ENCODE measurements at places on chromosomes 4 and X.

DNA sequence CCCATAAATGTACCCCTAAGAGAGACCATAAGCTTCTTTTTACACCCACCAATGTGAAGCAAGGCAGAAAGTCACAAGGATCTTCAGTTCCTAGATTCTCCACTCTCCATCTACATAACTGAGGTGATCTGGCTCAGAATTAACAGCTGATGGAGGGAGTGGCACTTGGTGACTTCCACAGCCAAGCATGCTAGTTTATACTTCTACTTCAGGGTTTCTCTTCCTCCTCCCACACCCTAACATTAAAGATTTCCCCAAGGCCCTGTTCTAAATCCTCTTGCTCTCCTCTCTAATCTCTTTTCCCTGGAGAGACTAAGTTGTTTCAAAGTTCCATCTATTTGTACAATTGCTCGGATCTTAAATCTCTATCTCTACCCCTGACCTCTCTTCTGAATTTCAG is 81.1 kb downstream of the MBNL3 start:
- no peak for DNase-seq

- no peak for DNase-seq
Observed at GRCh38 chrX:53160297-53160983, 64.6 kb downstream of the KDM5C start.

DNA sequence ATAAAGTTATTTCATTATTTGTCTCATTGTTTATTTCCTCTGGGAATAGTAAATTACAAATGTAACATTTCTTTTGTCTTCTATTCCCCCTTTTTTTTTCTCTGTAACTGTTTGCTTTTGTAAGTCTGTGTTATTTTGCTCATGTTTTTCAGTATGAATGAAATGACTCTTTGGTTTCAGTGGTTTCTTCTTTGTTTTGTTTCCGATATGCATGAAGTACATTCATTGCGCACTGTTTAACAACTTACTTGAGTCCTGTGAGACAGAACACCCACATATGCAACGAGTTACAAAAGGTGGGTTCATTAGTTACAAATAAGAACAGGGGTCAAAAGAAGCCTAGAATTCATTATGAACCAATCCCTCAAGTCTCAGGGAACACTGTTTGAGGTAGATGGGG is 175.0 kb upstream of the UGT8 start:
- no peak for DNase-seq

DNA sequence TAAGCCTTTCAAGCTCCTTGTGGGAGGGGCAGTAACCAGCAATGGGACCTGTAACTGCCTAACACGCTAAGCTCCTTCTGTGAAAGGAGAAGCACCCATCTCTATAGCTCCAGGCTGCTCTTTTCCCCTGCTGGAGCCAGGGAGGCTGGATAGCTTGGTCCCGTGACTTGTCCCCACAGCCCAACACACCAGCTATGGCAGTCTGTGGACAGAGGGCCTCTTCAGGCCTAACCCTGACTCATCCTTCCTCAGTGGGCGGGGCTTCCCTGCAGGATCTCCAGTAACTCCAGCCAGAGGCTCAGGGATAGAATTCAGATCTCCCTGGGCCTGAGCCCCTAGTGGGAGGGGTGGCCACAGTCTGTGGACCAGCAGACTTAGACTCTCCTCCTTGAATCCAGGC is 1290.1 kb downstream of the PCDH7 start:
- no peak for DNase-seq

- no peak for DNase-seq
Observed at GRCh38 chr4:31918891-31919290, 1198.7 kb downstream of the PCDH7 start.

DNA sequence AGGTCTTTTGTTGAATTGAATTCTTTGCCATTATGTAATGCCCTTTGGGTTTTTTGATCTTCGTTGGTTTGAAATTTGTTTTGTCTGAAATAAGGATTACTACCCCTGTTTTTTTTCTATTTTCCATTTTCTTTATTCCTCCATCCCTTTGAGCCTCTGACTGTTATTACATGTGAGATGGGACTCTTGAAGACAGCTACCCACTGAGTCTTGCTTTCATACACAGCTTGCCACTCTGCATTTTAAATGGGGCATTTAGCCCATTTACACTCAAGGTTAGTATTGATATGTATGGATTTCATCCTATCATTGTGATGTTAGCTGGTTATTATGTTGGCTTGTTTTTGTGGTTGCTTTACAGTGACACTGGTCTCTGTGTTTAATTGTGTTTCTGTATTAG is 736.2 kb upstream of the GRID2 start:
- DNase-seq: no peak

GRCh38 chr4:20127626-20128025 is 124.1 kb upstream of the SLIT2 start:
- DNase-seq: no peak

- DNase-seq: no peak
Observed at GRCh38 chr4:81427344-81427821, 44.3 kb downstream of the RASGEF1B start.

GRCh38 chr4:153221783-153222706 is 17.8 kb downstream of the TRIM2 start:
- peak; percentile 4 for DNase-seq

- DNase-seq: no peak
Observed at GRCh38 chr4:141676087-141676670, 39.8 kb downstream of the IL15 start.

DNA sequence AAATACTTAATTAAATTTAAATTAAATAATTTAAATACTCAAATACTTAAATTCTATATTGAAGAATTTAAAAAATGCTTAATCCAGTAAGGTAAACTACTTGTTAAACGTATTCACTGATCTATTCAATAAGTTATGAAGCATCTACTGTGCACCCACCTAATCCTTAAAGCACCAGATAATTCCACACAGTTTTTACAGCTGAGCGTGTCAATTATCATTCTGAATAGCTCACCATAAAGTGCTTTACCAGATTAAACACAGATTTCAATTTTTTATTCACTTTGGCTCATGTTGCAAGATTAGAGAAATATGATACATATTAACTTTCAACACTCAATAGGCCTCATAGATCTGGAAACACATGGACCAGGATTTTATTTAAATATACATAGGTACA is 79.2 kb upstream of the DDIT4L start:
- DNase-seq: no peak

DNA sequence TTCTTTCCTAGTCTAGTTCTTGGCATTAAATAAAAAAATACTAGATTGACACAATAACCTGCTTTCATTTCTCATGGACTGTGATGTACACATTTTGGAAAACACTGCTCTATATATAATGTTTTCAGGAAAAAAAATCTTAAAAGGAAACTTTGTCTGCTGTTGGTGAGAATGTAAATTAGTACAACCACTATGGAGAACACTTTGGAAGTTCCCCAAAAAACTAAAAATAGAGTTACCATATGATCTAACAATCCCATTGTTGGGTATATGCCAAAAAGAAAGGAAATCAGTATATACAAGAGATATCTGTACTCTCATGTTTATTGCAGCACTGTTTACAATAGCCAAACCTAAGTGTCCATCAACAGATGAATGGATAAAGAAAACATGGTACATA is 202.3 kb downstream of the PPP3CA start:
- no peak for DNase-seq

DNA sequence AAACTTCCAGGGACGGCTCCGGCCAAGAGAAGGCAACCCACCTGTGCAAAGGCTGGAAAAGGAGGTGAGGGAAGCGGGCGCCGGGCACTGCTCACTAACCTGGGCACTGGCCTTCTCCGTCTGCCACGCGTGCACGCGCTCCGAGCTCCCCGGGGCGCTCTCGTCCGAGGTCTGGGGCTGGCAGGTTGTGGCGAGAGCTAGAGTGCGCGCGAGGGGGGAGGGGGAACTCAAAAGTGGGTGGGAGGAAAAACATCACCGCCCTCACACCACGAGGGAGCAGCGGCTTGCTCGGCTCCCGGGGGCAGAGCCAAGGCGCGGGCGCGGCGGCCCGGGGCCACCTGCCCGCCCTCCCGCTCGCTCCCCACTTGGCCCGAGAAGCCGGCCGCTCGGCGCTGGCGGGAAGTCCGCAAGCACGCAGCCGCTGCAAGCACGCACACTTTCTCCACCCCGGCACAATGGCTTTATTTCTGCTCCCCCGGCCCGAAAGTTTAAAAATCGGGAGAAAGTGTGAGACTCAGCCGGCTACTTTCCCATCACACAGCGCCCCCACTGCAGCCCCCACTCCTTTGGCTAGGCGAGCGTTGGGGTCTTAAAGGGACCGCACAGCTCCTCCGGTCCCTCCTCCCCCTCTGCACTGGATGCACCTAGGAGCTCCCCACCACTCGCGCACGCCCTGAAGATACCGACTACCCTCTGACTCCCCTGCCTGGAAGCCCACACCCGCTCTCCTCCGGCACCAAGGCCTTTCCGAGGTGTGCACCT is at the start of gene CHRDL1:
Gene CHRDL1, minus strand, starts transcription at position 173 of the 762 bp plus-strand sequence. CDS start 3,636 bp downstream, outside the sequence.
- no peak for DNase-seq

DNA sequence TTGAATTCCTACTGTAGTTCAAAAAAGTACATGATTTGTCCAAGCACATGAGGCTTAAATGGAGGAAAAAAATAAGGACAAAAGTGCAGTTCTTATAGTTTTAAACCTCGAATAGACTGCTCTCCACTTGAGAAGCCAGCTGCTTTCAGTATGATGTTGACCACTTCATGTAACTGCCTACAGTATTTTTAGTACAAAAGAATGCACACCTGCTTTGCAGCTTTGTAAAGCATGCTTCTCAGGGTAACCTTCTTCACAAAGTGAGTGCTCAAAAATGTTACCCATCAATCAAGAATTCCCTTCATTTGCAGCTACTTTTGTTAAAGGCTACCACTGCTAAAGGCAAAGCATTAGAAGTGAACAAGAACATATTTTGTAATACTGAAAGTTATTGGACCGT is 83.4 kb upstream of the FAM47B start:
- DNase-seq: no peak

DNA sequence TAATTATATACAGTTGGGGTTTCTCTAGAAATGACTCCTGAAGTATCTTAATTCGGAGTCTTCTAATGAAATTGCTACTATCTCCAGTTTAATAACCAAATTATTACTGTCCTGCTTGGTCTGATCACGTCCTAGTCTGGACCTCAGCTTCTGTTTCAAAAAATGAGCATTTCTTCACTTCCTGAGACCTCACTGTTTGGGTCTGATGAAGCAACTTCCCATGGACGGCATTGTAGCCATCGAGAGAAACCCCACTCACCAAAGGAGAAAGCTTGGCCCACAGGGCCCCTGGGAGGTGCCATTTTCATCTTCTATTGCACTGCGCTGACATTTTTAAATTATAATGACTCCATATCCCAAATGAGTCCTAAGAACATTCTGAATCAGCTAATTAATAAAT is 178.0 kb downstream of the MGST2 start:
- DNase-seq: no peak

DNA sequence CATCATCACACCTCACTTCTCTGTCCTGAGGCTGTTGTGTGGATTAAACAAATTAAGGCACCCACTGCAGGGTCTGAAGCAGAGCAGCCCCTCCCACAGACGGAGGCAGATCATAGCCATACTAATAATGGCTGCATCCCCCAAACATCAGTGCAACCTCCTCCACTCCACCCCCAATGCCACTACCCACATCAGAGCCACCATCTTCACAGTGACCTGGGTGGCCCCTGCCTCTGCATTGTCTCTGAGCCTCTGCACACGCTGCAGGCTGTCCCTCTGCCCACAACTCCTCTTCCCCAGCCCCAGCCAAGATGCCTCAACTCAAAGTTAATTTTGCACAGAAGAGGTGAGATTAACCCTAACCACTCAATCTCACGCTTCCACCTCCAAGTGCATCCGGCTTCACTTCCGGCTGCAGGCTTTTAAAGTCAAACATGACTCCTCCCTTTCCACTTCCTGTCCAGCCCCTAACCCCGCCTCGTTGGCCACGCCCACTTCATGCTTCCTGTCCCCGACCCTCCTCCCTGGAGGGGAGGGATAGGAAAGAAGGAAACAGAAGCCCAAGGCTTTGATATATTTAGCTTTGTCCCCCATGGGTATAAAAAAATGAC is 22.7 kb downstream of the JAKMIP1 start:
- no peak for DNase-seq

DNA sequence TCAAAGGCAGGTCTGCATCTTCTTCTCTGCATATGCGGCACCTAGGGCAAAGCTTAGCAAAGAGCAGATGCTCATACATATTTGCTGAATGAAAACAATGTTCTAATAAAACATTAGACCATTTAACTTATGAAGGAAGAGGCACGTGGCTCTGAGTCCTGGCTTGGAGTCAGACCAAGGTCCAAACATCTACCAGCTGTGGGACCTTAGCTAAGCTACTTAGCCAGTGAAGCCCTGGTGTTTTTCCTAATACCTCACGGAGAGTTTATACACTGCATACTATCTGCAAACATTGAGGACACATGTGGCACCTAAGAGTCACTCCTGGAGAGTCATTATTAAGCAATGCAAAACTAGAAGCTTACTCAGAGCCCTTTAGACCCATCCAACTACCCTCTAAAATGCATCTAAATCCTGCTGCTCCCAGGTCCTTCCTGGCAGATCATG is 9.0 kb downstream of the PDGFC start:
- DNase-seq: no peak

DNA sequence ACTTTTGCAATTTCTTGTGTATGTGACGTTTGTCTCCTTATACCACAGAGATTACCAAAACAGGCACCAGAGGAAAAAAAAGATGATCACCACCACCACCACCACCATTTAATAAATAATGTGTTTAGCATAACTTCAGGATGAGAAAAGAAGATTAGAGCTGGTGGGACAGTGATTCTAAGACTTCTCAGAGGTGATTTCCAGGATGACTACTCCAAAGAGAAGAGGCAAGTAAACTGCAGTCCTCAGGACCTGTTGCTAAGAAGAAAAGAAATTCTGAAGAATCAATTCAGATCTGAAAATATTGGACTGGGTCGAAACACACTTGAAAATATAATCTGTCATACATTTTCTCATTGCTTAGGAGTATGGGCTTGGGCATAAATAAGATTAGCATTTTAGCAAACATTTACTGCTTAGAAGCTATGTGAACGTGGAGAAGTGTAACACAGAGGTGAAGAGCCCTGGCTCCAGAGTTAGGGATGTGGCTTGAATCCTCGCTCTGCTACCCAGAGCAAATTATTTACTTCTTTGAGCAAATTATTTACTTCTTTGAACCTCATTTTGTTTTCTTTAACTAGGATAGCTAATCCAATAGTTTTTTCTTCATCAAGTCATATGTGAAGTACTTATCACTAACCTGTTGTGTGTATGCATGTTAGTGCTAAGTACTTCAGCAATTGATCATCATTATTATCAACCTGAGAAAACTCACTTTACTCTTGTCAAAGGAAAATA is 10.5 kb upstream of the YTHDC1 start:
- DNase-seq: no peak

DNA sequence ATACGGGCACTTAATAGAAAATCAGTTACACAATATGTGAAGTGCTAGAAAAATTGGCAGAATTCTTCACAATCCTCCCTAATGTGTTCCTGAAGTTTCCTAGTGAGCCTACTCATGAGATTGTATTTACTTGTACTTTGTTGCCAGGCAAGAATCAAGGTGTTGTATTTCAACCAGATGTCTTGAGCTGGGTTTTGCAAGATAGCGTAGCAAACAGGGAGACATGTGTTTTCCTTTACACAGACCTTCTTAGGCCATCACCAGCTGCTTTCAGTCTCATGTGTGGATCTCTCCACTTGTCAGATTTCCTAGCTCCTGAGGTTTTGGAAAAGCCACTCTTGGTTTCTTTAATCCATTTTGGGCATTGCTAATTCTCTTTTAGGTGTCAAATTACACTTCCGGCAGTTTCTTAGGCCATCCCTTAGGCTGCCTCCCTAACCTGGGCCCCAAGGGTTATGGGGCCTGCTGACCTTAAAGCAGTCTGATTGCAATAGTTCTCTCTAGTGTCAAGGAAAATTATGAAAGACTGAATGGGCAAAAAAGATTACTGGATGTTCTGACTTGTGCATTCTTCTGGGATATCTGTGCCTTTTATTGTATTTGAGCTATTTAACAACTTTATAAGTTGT is 12.2 kb upstream of the EDA start:
- no peak for DNase-seq
